ENCODE measurements at places on chromosomes 13 and 19. TPM values are rescaled to one million over a fixed set of nuclear protein-coding genes. Genes with fewer than 3 reads are reported as not detected.

DNA sequence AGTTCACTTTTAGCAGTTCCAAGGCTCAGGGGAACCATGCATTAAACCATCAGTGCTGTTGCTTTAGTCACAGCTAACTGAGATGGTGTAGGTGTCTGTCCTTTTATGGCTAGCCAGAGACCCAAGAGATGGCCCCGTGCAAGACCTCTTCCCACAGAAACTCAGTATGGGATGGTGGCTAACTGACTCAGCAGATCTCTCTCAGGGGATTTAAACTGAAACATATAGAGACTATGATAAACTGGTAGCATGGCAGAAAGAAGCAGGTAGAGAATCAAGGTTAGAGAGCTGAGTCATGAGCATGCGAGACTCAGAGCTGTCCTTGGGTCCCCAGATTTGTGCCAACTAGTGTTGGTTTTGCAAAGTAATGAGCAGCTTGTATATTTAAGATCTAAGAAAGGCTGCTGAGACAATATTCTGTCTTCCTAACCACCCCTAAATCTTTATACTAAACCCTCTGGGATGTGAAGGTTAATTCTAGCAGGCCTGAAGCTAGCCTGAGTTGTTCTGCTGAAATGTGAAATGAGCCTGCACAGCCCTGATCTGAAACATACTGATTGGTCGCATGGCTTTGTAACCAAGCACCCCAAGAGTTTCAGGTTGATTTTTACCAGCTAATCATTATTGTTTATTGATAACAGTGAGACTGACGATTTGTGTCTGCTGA, 6.5 kb upstream of the SCEL start:
- DNase-seq = no peak

DNA sequence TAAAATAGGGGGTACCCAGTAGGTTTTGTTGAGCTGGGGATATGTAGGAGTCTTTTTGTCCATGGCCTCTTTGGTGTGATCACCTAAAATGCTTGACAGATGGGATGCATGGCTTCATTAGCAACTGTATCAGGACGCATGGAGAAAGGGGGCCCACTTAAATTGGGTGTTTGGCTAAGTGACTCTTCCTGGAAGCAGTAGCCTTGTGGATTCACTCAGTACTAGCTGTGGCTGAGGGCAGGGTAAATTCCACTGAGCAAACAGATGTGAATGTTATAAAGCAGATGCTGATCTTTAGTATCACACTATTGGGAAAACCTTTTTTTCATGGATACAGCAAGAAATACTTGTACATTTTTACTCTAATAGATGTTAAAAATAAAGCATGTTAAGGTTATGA, 140.0 kb downstream of the FGF14 start:
- no peak for DNase-seq

DNA sequence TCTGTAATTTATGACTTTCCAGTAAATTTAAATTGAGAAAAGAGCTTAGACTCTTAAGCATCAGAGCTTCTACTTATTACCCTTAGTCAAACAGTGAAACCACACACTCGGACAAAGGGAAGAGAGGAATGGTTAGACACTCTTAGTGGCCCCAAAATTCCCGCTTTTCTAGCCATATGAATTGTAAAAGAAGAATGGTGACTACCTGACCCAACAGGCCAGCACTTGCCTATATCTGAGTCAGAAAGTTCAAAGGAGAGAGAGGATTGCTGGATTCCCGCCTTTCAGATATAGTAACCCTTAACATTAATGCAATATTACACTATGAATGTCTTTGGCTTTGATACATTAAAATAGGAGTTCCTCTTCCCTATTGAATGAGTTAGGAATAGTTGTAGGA, 317.3 kb downstream of the PCDH17 start:
- DNase-seq = no peak

DNA sequence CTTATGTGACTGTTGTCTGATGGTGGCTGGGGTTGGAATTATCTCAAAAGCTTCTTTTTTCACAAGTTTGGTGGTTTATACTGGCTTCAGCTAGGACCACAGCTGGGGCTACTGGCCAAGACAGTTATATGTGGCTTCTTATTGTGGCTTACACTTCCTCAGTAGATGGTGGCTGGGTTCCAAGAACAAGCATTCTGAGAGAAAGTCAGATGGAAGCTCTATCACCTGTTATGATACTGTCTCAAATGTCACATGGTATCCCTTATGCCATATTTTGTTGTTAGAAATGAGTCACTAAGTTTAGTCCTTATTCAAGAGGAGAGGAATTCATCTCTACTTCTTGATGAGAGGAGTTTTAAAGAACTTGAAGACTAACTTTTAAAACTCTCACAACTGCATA, 41.6 kb downstream of the NDFIP2 start:
- DNase-seq = peak; percentile 53

DNA sequence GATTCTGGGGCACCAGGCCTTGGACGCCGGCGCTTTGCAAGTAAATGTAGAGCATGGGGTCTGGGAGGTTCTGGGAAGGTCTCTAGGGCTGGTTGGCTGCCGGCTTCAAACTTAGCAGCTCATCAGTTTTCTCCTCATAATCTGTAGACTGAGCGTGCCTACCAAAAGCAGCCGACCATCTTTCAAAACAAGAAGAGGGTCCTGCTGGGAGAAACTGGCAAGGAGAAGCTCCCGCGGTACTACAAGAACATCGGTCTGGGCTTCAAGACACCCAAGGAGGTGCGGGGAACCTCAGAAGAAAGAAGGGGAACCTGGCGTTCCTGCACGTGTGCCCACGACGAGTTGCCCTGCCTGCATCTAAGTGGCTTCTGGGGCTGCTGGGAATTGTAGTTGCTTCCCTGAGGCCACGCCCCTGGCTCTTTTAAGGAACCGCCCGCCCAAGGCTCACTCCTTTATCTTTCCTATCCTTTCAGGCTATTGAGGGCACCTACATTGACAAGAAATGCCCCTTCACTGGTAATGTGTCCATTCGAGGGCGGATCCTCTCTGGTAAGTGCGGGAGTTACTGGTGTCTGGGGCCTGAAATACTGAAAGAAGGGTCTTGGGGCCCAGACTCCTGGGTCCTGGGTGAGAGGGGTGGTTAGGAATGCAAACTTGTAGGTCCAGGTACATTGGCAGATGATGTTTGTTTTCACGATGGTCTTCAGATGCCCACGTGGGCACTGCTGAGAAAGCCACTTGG, 984 bp downstream of the RPS11 start:
- peak; percentile 73 for DNase-seq

DNA sequence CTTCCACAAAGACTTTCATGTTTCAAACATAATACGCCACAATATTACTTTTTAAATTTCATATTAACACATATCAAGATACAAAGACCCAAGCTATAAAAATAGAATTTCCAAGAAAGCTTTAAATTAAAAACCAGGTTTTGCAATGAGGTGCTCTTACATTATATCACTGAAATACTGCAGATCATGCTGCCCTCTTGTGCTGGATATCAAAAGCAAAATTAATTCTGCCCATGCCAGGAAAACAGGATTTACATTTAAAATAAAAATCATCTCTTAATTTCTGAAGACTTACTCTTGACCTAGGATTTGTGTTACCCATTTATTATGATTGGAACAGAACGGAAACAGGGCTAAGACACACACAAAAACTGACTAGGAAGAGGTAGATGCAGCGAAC, 145.0 kb downstream of the ABCC4 start:
- DNase-seq = peak; percentile 66

- DNase-seq = no peak
These were observed 78.8 kb upstream of the TMTC4 start for GRCh38 chr13:100753376-100753775.

DNA sequence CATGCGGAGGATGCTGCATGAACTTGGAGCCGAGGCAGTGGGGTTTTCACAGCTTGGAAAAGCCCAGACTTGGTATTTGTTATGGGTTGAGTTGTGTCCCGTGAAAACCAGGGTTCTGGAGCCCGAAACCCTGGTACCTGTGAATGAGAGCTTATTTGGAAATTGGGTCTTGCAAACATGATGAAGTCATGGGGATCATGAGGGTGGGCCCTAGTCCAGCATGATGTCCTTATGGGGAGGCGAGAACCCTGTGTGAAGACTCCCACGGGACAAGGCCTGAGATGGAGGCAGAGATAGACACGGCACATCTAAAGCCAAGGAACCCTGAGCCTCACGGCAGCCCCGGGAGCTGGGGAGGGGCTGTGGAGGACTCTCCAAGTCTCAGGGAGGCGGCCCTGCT, 82.3 kb downstream of the ANKRD10 start:
- no peak for DNase-seq

DNA sequence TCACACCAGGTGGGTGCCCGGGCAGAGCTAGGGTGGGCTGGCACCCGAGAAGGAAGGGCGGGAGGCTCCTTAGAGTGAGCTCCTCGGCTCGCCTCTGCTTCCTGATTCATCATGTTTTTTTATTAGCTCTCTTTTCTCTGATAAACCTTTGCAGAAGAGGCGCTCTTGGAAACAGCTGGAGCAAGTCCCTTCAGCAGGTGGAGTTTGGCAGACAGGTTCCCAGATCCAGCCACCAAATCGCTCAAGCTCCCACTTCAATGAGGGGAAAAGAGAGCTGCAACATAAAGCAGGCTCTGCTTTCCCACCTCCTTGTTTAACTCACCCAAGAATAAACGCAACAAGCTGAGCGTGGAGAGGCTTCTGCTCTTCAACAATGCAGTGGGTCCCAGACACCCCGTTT, 244.8 kb downstream of the TSHZ3 start:
- DNase-seq = no peak

DNA sequence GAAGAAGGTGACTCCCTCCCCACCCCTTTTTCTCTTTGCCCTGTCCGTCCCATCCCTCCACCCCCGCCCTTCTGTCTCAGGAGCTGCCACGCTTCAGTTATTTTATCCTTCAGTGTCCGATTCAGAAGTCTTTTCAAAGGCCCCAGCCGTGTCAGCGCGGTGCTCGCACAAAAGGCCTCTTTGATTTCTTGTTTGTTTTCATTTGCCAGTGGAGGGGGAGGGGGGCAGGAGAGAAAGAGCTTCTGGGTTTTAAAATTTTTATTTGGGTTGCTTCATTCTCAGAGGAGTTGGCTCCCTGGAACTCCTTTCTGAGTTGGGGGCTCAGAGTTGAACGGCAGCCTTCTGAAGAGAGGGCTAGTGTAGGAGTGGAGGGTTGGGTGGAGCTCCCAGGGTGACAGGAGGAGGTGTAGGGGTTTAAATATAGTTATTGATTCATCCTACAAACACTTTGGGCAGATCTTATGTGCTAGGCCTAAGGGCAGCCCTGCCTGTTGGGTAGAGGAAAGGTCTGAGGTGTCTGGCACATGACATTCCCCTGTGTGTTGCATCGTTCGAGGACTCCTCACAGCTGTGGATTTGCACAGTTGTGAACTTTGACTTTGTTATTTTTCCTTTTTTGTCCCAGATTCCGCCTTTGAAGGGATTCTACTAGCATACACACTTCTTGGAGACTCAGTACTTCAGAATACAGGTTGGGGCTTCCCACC, 36.8 kb downstream of the NFIX start:
- DNase-seq = no peak

GRCh38 chr13:52760077-52760476, 20.5 kb upstream of the CNMD start:
- DNase-seq = no peak

DNA sequence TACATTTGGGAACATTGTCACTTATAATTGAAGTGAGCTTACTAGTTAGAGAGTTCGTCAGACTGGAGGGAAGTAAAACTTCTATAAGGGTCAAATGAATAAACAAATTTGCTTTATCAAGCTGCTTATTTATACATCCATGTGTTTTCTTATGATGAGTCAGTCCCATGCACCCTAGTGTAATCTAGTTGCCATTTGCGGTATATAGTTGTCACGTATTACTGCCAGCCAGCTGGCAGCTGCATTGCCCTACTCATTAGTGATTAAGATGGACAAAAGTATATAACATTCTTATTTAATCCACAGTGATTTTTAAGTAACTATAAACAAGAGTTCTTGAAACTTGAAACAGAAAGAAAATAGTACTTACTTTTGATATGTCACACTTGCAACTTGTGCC, 182.4 kb downstream of the GPC6 start:
- no peak for DNase-seq

DNA sequence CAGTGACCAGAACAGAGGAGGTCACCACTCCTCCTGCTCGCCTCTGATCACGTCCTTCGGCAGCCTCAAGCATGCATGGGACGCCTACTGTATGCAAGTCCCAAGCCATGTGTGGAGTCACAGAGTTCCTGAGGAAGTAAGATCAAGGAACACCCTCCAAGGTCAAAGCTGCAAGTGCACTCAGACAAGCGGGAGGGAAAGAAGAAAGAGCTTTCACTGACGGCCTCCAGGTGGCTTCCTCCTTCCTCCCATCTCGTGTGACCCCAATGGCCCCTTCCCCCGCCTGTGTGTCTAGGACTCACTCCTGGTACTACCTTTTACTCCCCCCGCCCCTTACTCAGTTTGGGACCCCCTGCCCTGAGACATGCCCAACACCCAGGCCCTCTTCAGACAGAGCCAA, 6.1 kb downstream of the HAUS8 start:
- DNase-seq = no peak

DNA sequence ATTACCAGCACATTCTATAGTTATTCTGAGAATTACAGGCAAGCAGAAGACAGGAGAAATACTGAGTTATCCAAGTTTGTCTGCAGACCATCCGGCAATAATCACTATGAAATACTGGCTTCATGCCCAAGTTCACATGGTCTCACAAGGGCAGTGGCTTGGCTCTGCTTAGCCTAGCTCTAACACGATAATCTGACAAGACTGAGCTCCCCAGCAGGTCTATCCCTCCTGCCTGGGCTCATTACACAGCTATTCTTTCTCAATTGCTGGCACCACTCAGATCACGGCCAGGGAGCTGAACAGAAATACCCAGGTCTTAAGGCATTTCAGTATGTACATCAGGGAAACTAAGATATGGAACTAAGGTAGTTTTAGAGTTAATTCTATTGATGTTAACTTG, 361.6 kb upstream of the PCDH20 start:
- DNase-seq = no peak

- peak; percentile 28 for DNase-seq
These were observed 9.1 kb upstream of the OLFM2 start for GRCh38 chr19:9945319-9945966.

The TMEM272 gene
- total RNA-seq = not detected

The CCDC122 gene
- total RNA-seq = 5.4 TPM

The KPTN gene
- 4.3 TPM for total RNA-seq

The PLPPR3 gene
- total RNA-seq = not detected

The CGB8 gene
- not detected for total RNA-seq

The ELL gene
- total RNA-seq = 14.8 TPM

The ZNF155 gene
- total RNA-seq = 9.5 TPM

The WDR62 gene
- 8.0 TPM for total RNA-seq

The SIAH3 gene
- under 0.01 TPM for total RNA-seq

The C5AR1 gene
- total RNA-seq = not detected

Data from dermis blood vessel endothelial cell (primary cell).